ENCODE measurements at places on chromosomes 5 and 9.

- DNase-seq = no peak
Observed at GRCh38 chr5:79573983-79574890, 38.0 kb upstream of the TENT2 start.

DNA sequence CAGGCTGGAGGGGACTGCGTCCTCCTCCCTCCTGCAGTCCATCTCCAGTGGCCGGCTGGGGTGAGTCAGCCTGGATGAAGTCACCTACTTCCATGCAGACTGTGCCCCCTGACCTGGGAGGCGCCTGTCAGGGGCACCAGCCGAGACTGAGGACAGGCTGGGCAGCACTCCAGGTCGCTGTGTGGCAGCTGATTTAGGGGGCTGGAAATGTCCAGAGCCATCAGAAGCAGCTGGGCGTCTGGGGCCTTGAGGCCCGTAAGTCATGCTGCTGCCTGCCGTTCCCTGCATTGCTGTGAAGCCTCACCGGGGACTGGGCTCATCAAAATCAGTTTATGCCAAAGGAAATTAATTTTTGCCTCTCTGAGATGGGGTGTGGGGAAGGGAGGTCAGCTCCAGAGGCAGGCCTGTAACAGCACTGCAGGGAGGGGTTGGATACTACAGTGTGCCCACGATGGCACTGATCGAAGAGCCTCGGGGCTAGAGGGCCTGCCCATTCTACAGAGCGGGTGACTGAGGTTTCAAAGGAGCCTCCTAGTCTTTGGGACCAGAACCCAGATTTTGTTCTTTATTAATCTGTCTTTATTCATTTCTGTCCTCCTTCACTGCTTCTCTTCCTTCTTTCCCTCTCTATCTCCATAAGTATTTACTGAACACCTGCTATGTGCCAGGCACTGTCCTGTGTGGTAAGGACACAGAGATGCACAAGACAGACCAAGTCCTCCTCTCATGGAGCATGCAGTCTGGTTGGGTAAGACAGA lies 70.4 kb upstream of the PSD2 start:
- DNase-seq = peak; percentile 78

DNA sequence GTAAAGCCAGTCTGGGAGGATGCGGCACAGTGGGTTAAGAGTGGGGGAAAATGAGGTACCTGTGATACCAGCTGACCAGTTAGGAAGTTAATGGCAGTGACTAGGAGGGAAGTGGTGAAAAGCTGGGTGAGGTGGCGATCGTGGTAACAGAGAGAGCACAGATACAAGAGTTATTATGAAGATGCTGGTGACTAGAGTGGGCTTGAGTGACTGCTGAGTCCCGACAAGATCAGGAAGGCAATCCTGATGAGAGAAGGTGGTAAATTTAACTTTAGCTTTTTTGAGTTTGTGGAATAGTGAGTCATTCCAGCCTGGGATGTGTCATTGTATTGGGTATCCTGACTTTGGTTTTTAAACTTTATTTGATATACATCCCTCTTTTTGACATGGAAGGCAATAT lies 38.8 kb downstream of the CMYA5 start:
- no peak for DNase-seq

- no peak for DNase-seq
Observed at GRCh38 chr5:160379511-160379910, 9.1 kb upstream of the C1QTNF2 start.

DNA sequence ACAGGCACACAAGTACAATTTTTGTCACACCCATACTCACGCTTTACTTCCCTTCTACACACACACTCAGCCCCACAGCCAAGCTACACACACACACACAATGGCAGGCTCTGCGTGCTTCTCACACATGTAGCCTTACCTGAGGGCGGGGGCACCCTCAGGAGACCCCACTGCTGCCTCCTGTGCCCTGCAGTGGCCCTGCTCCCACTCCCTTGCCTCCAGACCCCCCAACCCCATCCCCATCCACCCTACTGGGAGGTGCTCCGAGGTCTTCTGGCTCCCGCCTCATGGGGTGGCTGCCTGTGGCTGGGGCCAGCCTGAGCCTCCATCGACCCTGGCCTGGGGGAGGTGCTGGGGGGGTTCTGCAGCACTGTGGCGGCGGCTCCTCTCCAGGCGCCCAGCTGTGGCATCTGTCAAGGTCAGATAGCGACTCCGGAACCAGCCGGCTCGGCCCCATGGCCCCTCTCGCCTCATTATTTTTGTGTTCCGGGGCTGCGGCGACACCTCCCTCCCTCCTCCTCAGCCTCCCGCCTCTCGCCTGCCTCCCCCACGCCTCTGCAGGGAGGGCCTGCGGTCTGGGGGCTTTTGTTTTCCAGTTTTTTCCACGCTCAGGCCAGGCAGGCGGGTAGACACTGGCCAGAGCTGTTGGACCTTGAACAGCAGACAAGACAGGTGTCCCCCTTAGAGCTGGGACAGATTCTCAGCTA lies 21.7 kb downstream of the CXXC5 start:
- no peak for DNase-seq

GRCh38 chr9:34591917-34592866 lies 2.7 kb upstream of the CNTFR start:
- no peak for DNase-seq

GRCh38 chr9:89794918-89795317 lies 190.1 kb downstream of the GADD45G start:
- no peak for DNase-seq

GRCh38 chr9:114486205-114486963 lies 18.9 kb downstream of the WHRN start:
- DNase-seq = no peak

- no peak for DNase-seq
Observed at GRCh38 chr5:125057912-125058826, 311.7 kb upstream of the ZNF608 start.

DNA sequence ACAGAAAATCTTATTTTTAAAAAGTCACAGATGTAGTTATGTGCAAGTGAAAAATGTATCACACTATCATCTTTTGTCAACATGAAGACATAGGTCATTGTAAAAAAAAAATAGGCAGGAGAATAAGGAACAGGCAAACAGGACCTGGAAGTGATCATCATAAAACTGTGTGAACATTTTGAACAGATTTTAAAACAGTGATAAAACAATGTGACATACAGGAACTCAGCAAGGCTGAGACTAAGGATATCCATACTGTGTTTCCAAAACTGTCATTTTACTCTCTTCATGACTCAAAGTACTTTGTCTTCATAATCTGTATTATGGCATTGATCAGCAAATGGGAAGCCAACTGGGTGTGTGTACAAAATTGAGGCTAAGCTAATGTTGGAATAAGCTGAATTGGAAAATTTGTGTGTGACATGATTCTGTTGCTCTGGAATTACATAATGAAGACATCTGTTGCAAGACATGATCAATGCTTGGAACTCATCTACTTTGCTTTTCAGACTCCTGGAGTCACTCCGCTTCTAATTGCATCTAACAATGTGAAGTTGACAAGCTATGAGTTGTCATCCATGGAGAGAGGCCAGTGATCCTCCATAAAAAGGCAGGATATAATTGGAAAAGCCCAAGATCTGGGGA lies 978.7 kb upstream of the NUDT12 start:
- DNase-seq = no peak

GRCh38 chr5:108148715-108149139 lies 233.2 kb downstream of the FBXL17 start:
- no peak for DNase-seq

DNA sequence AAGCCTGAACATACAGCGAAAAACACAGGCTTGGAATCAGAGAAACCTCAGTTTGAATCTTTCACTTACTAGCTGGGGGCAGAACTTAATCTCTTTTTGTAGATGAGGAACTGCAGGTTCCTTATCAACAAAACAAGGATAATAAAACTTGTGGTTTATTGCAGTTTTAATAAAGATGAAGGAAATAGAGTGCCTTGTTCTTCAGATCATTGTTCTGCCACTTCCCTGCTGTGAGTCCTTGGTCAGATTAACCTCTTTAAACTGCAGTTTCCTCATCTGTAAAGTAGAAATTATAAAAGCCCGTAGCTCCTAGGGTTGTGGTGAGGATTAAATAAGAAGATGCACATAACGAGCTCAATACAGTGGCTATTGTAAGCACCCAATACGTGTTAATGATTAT lies 57.4 kb downstream of the FEM1C start:
- no peak for DNase-seq

DNA sequence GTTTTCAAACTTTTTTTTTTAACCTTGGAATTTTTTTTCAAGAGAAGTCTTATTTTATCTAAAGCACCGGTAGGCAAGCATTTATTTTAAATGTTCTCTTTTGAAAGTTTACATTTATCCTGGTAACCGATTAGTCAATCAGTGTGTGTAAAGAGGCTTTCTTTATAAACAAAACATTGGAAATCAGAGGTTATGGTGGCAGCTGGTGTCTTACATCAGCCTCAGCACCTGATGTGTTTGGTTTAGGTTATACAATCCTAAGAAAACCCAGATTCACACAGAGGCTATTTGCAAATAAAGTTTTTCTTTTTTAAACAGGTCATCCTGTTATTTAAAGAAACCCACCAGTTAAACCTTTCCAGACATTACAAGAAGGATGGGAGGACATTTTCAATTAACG lies 173.3 kb upstream of the GDNF start:
- DNase-seq = no peak

DNA sequence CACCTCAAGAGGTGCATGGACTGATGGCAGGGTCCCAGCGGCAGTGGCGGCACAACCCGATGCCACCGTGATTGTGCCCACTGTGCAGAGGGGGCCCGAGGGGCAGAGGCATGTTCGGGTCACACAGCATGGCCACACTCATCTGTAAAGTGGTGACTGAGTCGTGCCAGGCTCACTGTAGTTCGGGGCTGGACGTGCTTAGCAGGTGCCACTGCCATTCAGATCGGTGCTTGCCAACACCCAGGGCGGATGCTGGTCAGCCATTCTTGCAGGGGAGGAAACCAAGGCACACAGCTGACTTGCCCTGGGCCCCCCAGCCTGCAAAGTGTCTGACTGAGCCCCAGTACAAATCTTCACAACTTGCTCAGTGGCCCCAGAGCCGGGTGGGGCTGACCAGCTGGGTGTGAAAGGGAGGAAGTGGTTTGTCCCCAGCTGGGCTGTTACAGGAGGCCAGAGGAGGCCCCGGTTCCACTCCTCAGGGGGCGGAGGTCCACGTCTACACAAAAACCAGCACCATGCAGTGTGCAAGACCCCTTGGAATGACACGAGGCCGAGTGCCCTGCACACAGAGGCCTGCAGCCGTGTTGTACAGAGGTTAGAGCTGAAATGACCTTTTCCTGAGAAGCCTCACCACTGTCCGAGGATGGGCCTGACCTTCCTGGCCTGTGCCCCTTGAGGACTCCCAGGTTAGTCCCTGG lies 17.9 kb downstream of the FGD3 start:
- no peak for DNase-seq

DNA sequence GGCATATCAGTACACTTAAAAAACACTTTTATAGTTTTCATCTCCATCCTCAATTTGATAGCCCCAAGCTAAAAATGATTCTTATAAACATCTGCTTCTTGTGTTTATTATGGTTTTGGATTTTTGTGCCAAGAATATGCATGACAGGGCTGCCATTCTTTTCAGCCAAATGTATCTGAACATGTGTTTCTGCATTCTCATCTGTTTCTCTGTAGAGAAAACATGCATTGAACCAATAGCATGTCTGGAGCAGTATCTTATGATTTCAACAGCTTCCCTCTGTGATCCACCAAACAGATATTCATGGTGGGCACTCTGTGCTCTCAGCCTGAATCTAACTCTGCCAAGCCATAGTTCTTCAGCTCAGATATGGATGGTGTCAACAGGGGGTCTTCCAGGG lies 99.3 kb upstream of the ERCC6L2 start:
- DNase-seq = no peak

DNA sequence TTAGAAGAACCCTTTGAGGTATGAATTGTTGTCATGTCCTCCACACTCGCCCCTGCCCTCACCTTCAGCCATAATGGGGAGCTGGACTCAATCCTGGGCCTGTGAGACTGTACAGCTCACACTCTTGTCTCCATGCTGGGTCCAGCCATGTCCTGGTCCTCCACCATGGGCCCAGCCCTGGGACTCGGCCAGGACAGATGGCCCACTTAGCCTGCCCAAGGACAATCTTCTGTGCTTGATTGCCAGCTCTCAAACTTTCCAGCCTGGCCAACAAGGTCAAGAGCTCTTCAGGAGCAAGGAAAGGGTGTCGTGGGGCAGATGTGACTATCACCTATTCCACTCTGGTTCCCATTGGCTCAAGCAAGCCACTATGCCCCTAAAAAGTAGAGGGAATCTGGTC lies 90.8 kb downstream of the HRH2 start:
- no peak for DNase-seq

- DNase-seq = no peak
Observed at GRCh38 chr5:112762113-112762810, 24.6 kb downstream of the APC start.

GRCh38 chr5:109823597-109823996 lies 133.9 kb downstream of the MAN2A1 start:
- DNase-seq = no peak

DNA sequence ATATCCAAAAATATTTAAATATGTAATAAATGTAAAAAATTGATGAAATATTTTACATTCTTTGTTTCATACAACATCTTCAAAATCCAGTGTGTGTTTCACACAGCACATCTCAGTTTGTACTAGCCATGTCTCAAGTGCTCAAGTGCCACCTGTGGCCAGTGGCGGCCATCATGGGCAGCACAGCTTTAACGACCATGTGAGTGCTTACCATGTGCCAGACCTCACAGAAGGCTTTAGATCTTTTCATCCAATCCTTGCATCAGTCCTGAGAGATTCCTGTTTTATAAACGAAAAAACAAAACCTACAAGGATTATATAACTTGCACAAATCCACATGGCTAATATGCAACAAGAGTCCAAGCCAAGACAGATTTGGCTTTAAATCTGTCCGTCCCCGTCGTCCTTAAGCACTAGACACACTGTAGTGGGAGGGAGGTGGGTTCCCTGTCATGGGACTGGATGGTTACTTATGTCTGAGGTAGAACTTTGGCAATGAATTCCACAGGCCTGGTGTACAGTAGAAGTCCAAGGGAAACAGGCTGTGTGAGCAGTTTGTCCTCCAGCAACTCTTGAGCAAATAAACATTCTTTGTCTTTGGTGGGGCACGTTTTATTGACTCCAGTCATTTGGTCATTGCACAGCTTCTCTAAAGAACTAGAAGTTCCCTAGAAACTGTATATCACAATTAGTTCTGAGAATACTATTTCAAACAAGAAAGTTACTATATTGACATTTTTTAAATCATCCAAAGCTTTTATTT lies 25.0 kb upstream of the F2R start:
- DNase-seq = no peak

GRCh38 chr9:136597141-136597885 lies 51.5 kb upstream of the NOTCH1 start:
- DNase-seq = no peak

DNA sequence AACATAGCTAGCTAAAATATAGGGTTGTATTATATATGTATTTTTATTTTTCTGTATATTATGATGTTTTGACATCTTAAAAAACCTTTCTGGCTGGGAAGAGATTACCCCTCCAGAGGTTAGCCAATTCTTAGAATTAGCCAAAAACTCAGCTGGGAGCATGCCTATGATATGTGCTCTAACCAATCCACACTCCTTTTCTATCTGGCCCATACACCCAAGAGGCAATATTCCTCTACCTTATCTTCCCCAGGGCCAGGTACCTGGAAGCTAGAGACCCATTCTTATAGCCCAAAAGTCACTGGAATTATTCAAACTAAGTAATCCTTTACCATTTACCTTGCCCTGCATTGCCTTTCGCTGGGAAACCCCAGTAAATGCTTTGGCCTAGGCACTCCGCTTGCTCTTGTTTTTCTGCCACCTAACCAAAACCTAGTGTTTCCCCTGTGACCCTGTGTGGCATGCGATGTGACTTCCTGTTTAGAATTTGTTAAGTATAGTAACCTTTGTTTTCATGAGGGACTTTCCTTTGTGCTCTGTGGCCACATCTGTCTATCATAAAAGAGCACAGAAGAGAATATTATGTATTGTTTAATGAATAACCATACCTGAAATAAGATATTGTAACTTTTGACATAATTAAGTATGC lies 37.4 kb downstream of the CSNK1G3 start:
- no peak for DNase-seq

All from HuH-7.5 (cell line).